ENCODE measurements at places on chromosomes 16 and 17. TPM values are rescaled to one million over a fixed set of nuclear protein-coding genes. Genes with fewer than 3 reads are reported as not detected.
A peak's percentile ranks its signal among the peaks of the same experiment; 100 is the strongest.

CFAP20 gene
- 9.6 TPM for total RNA-seq

TBC1D3 gene
- total RNA-seq: not detected

NGFR gene
- 1.5 TPM for total RNA-seq

AKAP1 gene
- total RNA-seq: 21.2 TPM

KRTAP4-4 gene
- total RNA-seq: not detected

GRCh38 chr17:74566132-74566753, 1.1 kb downstream of the CD300H start:
- no peaks in the 10 kb centered on the region for H3K27me3 ChIP-seq
- no peaks in the 10 kb centered on the region for H3K36me3 ChIP-seq
- DNase-seq: no peak
- H3K27ac ChIP-seq: no peak overlapping the region
- H3K4me3 ChIP-seq: no peak overlapping the region

DNA sequence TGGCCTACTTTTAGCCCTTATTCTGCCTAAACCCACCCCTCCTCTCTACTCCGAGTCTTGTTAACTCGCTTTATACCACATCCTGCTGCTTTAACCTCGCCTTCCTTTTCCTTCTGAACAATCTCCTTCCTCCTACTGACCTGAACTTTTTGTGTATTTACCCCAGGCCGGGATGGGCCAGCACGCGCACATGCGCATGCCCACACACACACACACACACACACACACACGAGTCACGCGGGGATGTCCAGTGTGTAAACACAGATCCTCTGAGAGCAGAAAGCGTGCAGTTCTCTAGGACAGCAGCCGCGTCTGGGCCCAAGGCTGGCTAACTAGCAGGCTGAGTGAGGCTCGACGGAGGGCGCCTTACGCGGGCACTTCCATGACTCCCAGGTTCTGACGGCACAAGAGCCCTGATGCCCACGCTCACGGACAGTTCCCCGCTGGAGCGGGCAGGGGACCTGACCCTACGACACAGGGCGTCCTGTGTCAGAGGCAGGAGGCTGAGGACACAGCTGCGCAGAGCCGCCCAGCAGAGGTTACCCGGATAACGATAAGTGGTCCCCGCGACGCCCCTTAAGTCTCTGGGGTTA, 610 bp downstream of the PIK3R5 start:
- H3K4me3 ChIP-seq: no peak overlapping the region
- DNase-seq: no peak
- H3K36me3 ChIP-seq: no peaks in the 10 kb centered on the region
- H3K4me1 ChIP-seq: no peaks in the 10 kb centered on the region
- H3K27ac ChIP-seq: no peak overlapping the region
- H3K27me3 ChIP-seq: no peaks in the 10 kb centered on the region

DNA sequence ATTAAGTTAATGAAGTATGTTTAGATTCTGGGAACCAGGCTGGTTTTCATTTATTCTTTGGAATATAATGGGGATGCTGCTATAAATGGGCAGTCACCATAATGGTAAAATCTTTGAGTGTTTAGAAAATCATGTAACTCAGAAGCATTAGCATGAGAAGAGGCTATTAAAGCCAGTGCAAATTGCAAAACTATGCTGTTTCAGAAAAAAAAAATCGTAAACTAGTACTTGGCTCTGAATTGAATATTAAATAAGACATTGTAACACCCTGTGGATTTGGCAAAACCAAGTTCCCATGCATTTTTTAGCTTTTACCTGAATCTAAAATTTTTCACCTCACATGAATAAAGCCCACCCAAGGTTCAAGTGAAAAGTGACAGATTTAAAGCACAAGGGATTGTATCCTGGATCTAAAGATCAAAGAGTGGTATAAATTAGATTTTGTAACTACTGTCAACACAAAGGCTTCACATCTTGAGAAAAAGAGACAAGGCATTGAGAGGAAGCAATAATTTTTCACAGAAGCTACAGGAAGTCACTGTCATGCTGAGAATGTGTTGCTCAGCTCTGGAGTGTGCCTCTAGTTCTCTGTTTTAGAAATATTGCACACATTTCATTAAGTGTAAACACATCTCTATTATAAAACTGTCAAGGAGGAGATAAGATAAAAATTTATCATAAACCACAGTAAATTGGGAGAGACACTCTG, 142.2 kb downstream of the ABCA8 start:
- no peak overlapping the region for H3K27ac ChIP-seq
- H3K4me1 ChIP-seq: no peaks in the 10 kb centered on the region
- H3K36me3 ChIP-seq: no peaks in the 10 kb centered on the region
- no peak overlapping the region for H3K4me3 ChIP-seq
- no peaks in the 10 kb centered on the region for H3K27me3 ChIP-seq

DNA sequence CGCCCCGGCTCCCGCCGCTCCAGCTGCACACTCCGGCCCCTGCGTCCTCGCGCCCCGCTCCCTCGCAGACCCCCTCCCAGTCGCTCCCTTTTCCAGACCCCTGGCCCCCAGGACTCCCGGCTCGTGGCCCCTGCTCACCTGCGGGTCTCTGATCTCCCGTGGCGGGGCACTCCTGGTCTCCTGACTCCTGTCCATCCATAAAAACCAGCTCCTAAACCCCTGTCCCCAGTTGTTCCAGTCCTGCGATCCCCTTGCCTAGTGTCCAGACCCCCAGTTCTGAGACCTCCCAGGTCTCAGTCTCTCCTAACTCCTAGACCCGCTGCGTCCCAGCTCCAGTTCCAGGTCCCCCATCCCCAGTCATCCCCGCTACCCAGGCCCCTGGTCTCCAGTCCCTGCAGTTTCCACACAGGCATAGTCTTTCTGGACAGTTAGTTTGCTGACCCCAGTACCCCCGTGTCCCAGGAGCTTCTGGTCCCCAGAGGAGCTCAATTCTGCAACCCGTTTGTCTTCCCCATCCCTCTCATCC, 379 bp downstream of the SNX29 start:
- H3K4me1 ChIP-seq: no peaks in the 10 kb centered on the region
- no peak for DNase-seq

DNA sequence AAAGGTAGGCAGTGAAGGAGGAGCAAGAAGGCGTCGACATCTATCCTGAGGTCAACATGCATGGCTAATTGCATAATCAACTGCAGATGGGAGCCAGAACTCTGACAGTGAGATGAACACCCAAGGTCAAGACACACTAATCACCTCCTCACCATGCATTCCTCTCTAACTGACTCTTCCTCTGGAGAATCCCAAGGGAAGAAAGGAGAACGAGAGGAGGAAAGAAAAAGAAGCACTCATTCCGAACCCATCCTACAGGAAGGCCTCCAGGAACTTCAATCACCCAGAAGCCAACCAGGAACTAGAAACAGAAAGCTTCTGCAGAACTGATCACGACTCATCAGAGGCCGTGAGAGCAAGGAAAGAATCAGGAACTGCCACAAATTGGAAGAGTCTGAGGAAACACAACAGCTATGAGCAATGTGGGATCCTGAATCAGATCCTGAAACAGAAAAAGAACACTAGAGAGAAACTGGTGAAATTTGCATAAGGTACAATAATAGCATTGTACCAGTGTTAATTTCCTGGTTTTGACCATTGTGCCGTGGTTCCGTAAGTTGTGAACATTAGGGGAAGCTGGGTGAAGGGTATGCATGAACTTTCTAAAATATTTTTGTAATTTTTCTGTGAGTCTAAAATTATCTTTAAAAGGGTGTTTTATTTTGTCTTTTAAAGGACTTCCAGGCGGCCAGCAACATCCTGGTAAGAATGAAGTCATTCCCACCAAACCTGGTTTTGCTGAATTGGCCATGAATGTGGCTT, 10.0 kb upstream of the BEAN1 start:
- no peaks in the 10 kb centered on the region for H3K36me3 ChIP-seq
- no peaks in the 10 kb centered on the region for H3K4me1 ChIP-seq

DNA sequence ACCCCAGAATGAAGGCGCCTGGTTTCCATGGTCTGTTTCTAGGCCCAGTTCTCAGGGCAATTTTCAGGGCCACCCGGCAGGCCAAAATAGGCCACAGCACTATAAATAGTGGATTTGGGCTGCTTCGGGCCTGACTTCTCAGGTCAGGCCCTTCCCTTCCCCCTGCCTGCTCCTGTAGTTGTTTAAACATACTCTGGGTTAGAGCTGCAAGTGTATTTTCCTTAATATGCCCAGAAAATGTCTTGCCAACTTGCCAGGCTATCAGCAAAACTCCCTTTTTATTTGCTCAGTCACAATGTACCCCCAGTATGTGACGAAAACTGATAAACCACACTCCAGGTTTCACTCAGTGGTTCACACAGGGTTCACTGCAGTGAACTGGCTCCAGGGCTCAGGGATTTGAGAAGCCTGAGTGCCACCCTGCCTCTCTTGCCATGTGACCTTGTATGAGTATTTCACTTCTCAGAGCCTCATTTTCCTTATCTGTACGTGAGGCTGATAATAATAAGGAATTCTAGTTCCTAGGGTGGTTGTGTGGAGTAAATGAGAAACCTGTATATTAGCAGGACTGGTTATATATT, 76.5 kb downstream of the GPRC5B start:
- peak; percentile 78 for DNase-seq
- peaks cover 50% of the 10 kb centered on the region for H3K4me1 ChIP-seq
- H3K27me3 ChIP-seq: no peaks in the 10 kb centered on the region
- H3K4me3 ChIP-seq: no peak overlapping the region
- no peaks in the 10 kb centered on the region for H3K36me3 ChIP-seq

DNA sequence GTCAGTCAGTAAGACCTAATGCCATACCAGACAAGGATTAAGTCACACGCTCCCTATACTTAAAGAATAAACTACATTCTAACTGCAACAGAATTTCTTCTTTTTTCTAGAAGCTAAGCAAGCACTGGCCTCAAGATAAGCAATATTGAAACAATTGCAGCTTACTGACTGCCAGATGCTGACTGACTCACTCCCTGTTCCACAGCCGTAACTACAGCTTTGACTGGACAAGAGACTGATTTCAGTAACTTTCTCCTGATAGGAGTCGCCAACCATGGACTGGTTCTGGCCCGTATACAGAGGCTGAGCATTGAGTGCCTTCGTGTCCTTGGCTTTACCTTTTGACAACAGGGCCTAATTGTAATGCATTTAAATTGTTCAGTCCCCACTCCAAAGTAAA, 67.9 kb downstream of the TRIM37 start:
- H3K4me1 ChIP-seq: no peaks in the 10 kb centered on the region
- DNase-seq: peak; percentile 3
- H3K27me3 ChIP-seq: no peaks in the 10 kb centered on the region
- H3K36me3 ChIP-seq: peaks cover 3% of the 10 kb centered on the region
- no peak overlapping the region for H3K27ac ChIP-seq
- no peak overlapping the region for H3K4me3 ChIP-seq

GRCh38 chr16:14528306-14528705, 101.8 kb downstream of the PARN start:
- H3K4me1 ChIP-seq: peaks cover 26% of the 10 kb centered on the region
- DNase-seq: no peak
- H3K36me3 ChIP-seq: no peaks in the 10 kb centered on the region
- H3K27ac ChIP-seq: no peak overlapping the region

- no peak overlapping the region for H3K27ac ChIP-seq
- H3K36me3 ChIP-seq: no peaks in the 10 kb centered on the region
- H3K4me1 ChIP-seq: peaks cover 5% of the 10 kb centered on the region
- no peaks in the 10 kb centered on the region for H3K27me3 ChIP-seq
These were observed 3.9 kb downstream of the MEAK7 start for GRCh38 chr16:84500531-84500930.

GRCh38 chr17:38731526-38732294, 1.6 kb downstream of the CISD3 start:
- peaks cover 38% of the 10 kb centered on the region for H3K4me1 ChIP-seq
- peak overlapping the region; percentile 86 for H3K27ac ChIP-seq
- peaks cover 4% of the 10 kb centered on the region for H3K36me3 ChIP-seq
- H3K4me3 ChIP-seq: peak overlapping the region; percentile 73
- no peak for DNase-seq
- no peaks in the 10 kb centered on the region for H3K27me3 ChIP-seq

DNA sequence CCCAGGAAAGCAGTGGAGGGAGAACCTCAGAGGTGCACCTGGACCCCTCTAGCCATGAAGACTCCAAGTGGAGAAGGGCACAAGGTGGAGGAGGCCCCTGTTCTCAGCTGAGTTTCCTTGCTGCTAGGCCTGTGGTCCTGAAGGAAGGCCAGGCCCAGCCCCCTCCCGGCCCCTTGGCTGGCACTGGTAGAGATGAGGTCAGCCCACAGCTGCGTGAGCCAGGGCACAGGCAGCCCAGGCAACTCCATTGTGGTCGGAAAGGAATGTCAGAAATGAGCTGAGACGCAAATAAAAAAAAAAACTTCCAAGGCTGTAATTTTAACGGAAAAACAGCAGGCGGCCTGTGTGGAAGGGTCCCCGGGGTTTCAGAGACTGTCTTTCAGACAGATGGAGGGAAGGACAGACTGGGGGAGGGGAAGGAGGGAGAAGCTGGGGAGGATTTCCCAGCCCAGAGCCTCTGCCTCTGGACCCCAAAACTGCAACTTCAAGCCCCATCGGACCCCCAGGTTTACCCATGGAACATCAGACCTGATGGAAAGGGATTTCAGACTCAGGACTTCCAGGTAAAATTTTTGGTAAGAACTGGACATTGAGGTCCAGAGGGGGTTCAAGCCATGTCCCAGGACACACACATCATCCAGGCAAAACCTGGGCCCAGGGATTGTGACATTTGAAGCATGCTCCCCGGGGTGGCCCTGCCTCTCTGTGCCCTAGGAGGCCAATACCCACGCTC, 25.6 kb upstream of the MRPS23 start:
- H3K4me1 ChIP-seq: no peaks in the 10 kb centered on the region
- H3K27me3 ChIP-seq: no peaks in the 10 kb centered on the region
- H3K4me3 ChIP-seq: no peak overlapping the region

DNA sequence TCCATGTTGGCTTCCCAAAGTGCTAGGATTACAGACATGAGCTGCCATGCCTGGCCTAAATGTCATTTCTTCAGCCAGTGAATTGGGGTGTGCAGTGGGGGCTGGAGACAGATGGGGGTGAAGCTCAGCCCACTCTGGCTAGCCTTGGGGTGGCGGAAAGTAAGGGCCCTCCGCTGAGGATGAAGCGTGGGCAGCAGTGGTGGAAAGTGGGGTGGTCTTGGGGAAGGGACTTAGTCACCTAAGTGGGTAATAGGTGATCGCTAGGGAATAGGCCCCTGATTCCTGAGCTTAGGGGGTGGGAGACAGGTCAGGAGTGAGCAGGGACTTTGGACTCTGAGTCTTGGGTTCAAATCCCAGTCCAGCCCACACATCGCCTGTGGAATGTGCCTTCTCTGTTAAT, 2.2 kb downstream of the LLGL1 start:
- no peaks in the 10 kb centered on the region for H3K36me3 ChIP-seq
- no peaks in the 10 kb centered on the region for H3K27me3 ChIP-seq
- H3K4me3 ChIP-seq: no peak overlapping the region
- no peak for DNase-seq
- no peak overlapping the region for H3K27ac ChIP-seq

DNA sequence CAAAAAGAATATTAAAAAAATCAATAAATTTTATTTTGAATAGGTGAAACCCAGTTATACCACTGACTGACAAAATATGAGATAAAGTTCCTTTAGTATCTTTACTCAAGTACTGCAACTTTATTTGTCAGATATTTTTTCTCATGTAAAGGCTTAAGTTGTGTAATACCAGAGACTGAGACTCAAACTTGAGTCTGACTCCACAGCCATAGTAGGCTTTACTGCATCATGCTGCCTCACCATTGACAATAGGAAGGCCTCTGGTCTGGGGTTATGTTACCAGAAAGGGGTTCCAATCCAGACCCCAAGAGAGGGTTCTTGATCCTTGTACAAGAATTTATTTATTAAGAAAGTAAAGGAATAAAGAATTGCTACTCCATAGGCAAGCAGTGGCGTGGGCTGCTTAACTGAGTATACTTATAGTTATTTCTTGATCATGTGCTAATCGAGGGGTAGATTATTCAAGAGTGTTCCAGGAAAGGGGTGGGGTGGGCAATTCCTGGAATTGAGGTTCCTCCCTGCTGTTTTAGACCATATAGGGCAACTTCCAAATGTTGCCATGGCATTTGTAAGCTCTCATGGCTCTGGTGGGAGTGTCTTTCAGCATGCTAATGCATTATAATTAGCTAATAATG, 187.4 kb upstream of the WSB1 start:
- no peaks in the 10 kb centered on the region for H3K4me1 ChIP-seq
- no peak overlapping the region for H3K4me3 ChIP-seq
- no peaks in the 10 kb centered on the region for H3K36me3 ChIP-seq
- no peaks in the 10 kb centered on the region for H3K27me3 ChIP-seq
- no peak for DNase-seq

All from pancreas (tissue), 10 donors.